ENCODE measurements at places on chromosomes 3 and 15. TPM values are rescaled to one million over a fixed set of nuclear protein-coding genes. Genes with fewer than 3 reads are reported as not detected.

GRCh38 chr3:99118381-99118780 is 216.9 kb upstream of the DCBLD2 start:
- no peaks in the 10 kb centered on the region for H3K27me3 ChIP-seq
- no peak for DNase-seq
- no peak overlapping the region for H3K4me3 ChIP-seq
- no peak overlapping the region for H3K27ac ChIP-seq
- H3K36me3 ChIP-seq = no peaks in the 10 kb centered on the region

DNA sequence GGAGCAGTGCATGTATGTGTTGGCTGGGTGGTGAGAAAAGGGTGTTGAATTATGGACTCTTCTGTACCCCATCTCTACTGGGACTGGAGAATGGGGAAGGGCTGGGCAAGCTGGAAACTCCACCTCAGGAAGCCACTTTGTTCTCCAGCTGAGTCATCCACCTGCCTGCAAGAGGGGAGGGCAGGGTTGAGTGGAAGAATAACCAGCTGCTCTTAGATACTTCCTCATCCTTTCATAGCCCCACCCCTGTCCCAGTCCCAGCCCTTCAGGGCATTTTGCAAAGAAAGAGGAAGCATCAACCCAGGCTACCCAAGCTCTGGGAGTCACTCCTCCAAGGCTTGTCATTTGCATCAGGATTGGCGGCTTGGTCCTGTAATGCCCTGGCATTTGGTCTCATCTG is 33.1 kb downstream of the RAB11A start:
- DNase-seq = peak; percentile 85
- H3K4me1 ChIP-seq = peaks cover 15% of the 10 kb centered on the region
- H3K27me3 ChIP-seq = no peaks in the 10 kb centered on the region
- no peak overlapping the region for H3K27ac ChIP-seq
- H3K36me3 ChIP-seq = peaks cover 36% of the 10 kb centered on the region

GRCh38 chr15:68283401-68283800 is 5.9 kb downstream of the FEM1B start:
- no peak for DNase-seq
- peaks cover 44% of the 10 kb centered on the region for H3K36me3 ChIP-seq
- H3K27ac ChIP-seq = no peak overlapping the region
- no peak overlapping the region for H3K4me3 ChIP-seq
- peaks cover 42% of the 10 kb centered on the region for H3K4me1 ChIP-seq

DNA sequence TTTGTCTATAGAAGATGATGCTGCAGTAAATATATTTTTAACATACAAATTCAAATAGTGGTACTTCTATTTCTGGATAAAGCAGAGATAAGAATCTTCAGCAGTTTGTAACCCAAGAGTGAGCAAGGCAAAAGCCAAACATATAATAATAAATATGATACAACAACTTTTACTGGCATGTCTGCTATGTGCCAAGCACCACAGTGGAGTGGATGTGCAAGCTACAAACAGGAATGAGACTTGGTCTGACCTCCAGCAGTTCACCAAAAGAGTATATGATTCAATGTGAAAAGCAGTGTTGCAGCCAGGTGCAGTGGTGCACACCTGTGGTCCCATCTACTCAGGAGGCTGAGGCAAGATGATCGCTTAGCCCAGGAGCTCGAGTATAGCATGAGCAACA is 395.6 kb downstream of the EPHB1 start:
- H3K4me3 ChIP-seq = no peak overlapping the region
- DNase-seq = no peak
- H3K4me1 ChIP-seq = no peaks in the 10 kb centered on the region
- no peaks in the 10 kb centered on the region for H3K27me3 ChIP-seq

UNC13C gene
- total RNA-seq = not detected

DNA sequence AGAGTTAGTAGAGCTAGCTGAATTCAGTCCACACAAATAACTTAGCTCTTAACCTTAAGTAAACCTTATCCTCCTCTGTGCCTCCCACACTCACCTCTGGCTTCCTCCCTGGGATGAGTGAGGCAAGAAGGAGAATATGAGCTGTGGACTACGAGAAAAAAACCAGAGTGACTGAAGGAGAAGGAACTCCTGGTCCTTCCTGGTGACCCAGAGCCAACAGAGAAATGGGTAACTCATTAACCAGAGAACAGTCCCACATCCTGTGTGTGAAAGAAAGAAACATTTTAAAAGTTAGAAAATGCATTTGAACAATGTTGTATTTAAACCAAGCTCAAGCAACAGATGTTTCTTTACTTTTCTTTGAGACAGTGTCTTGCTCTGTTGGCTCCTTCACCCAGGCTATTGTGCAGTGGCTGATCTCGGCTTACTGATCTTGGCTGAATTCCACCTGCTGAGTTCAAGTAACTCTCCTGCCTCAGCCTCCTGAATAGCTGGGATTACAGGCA is 27.5 kb upstream of the FAM81A start:
- H3K4me1 ChIP-seq = no peaks in the 10 kb centered on the region
- H3K4me3 ChIP-seq = no peak overlapping the region
- H3K27me3 ChIP-seq = no peaks in the 10 kb centered on the region
- H3K27ac ChIP-seq = no peak overlapping the region
- H3K36me3 ChIP-seq = peaks cover 5% of the 10 kb centered on the region

DNA sequence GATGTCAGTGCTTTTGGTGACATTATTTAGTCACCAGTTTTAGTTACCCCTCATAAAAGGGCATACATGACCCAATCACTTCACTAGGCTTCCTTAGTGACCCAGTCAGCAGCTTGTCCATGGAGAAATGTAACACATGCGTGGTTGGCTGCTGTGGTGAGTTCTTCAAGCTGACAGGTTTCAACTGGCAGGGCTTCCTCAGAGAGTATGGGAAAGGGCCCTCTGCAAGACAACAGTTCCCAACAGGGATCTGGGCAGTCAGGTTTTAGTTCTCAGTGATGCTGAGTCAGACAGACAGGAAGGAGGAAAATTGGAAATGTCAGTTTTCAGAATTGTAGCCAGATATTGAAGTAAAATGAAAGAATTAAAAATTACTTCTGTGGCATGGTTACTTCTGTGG is 282.5 kb downstream of the TBL1XR1 start:
- no peak overlapping the region for H3K27ac ChIP-seq
- no peaks in the 10 kb centered on the region for H3K27me3 ChIP-seq
- no peak for DNase-seq
- no peak overlapping the region for H3K4me3 ChIP-seq
- no peaks in the 10 kb centered on the region for H3K4me1 ChIP-seq

- H3K4me3 ChIP-seq = no peak overlapping the region
- no peaks in the 10 kb centered on the region for H3K4me1 ChIP-seq
- DNase-seq = no peak
Measured at GRCh38 chr15:62584301-62585235, 419.5 kb upstream of the C2CD4B start.

- H3K27me3 ChIP-seq = no peaks in the 10 kb centered on the region
- no peak overlapping the region for H3K27ac ChIP-seq
- DNase-seq = no peak
Measured at GRCh38 chr15:58760385-58761009, 10.6 kb upstream of the MINDY2 start.

ZNF385D gene
- total RNA-seq = 1.5 TPM

GRCh38 chr3:49806850-49807249 is 3.8 kb downstream of the INKA1 start:
- no peak for DNase-seq
- H3K4me3 ChIP-seq = no peak overlapping the region
- H3K27me3 ChIP-seq = peaks cover 10% of the 10 kb centered on the region
- H3K4me1 ChIP-seq = peaks cover 12% of the 10 kb centered on the region
- no peak overlapping the region for H3K27ac ChIP-seq

DNA sequence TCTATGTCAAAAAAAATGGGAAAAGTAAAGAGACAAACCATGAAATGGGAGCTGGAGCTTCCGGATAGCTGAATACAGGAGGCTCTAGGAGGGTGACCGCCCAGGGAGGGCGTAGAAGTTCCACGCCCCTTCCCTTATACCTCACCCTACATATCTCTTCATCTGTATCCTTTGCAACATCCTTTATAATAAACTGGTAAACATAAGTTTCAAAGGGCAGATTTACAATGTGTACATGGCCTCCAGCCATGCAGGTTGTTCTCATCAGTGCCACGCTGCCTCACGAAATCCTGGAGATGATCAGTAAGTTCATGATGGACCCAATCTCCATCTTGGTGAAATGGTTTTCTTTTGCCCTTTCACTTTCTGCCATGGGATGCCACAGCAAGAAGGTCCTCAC is 121.8 kb downstream of the OSBPL10 start:
- H3K4me3 ChIP-seq = no peak overlapping the region
- H3K27ac ChIP-seq = no peak overlapping the region
- H3K4me1 ChIP-seq = peaks cover 20% of the 10 kb centered on the region
- no peak for DNase-seq

GRCh38 chr15:68570974-68571373 is 7.8 kb upstream of the CORO2B start:
- H3K4me3 ChIP-seq = no peak overlapping the region
- peaks cover 4% of the 10 kb centered on the region for H3K36me3 ChIP-seq
- no peaks in the 10 kb centered on the region for H3K4me1 ChIP-seq
- H3K27ac ChIP-seq = no peak overlapping the region
- DNase-seq = no peak
- H3K27me3 ChIP-seq = peaks cover 14% of the 10 kb centered on the region

Measured in MCF 10A (cell line).